ENCODE measurements at places on chromosomes 5 and 9. TPM values are rescaled to one million over a fixed set of nuclear protein-coding genes. Genes with fewer than 3 reads are reported as not detected.

PCDH12 gene
- 1.3 TPM for total RNA-seq

PCDHB13 gene
- total RNA-seq = not detected

ZDHHC12 gene
- total RNA-seq = 51.7 TPM

CD14 gene
- 0.39 TPM for total RNA-seq

GRCh38 chr5:152151113-152151512 lies 226.5 kb upstream of the GLRA1 start:
- no peaks in the 10 kb centered on the region for H3K27me3 ChIP-seq
- no peak overlapping the region for H3K27ac ChIP-seq
- H3K4me3 ChIP-seq = no peak overlapping the region
- no peaks in the 10 kb centered on the region for H3K36me3 ChIP-seq
- no peaks in the 10 kb centered on the region for H3K4me1 ChIP-seq
- DNase-seq = no peak

GRCh38 chr5:4023091-4023752 lies 427.6 kb downstream of the IRX1 start:
- no peak overlapping the region for H3K4me3 ChIP-seq
- no peaks in the 10 kb centered on the region for H3K36me3 ChIP-seq
- no peaks in the 10 kb centered on the region for H3K4me1 ChIP-seq
- no peaks in the 10 kb centered on the region for H3K27me3 ChIP-seq
- no peak overlapping the region for H3K27ac ChIP-seq
- DNase-seq = no peak

DNA sequence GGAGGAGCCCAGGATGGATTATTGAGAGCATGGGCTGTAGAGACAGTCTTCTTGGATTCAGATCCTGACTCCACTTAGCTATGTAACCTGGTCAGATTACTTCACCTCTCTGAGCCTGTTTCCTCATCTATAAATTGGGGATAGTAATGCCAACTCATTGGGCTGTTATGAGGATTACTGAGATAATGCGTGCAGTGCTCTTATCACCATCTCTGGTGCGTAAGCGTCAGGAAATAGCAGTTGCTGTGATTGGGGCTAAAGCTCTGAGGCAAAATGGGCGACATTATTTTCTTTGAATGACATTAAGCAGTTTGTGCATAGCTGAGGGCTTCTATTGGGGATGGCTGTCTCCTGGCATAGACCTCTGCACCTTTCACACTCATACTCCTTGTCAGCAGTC lies 995 bp upstream of the MSMP start:
- peaks cover 28% of the 10 kb centered on the region for H3K4me1 ChIP-seq
- H3K36me3 ChIP-seq = peaks cover 42% of the 10 kb centered on the region
- H3K4me3 ChIP-seq = no peak overlapping the region
- no peak for DNase-seq
- H3K27me3 ChIP-seq = no peaks in the 10 kb centered on the region

DNA sequence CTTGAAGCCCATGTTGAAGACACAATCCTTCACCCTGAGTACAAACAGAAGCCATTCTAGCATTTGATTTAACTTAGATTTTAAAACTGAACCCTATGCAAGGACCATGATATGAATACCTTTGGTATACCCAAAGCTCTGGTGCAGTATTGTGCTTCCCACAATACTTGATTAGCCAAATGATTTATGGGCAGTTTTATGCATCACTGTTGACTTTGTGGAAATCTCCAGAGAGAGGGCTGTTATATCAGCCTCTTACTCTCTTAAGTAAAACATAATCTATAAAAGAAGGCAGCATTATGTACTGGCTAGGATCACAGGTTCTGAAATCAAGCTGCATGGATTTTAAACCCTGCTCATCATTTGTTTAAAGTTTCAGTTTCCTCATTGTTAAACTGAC lies 762.8 kb downstream of the EFNA5 start:
- no peak overlapping the region for H3K27ac ChIP-seq
- no peaks in the 10 kb centered on the region for H3K27me3 ChIP-seq
- no peaks in the 10 kb centered on the region for H3K36me3 ChIP-seq
- DNase-seq = no peak
- no peak overlapping the region for H3K4me3 ChIP-seq

GRCh38 chr9:133087429-133088145 lies 25.8 kb downstream of the CEL start:
- no peaks in the 10 kb centered on the region for H3K27me3 ChIP-seq
- DNase-seq = no peak
- no peak overlapping the region for H3K4me3 ChIP-seq
- H3K36me3 ChIP-seq = no peaks in the 10 kb centered on the region
